Cerebellum (tissue), 4 donors: ENCODE measurements at places on chromosomes 4 and X.

DNA sequence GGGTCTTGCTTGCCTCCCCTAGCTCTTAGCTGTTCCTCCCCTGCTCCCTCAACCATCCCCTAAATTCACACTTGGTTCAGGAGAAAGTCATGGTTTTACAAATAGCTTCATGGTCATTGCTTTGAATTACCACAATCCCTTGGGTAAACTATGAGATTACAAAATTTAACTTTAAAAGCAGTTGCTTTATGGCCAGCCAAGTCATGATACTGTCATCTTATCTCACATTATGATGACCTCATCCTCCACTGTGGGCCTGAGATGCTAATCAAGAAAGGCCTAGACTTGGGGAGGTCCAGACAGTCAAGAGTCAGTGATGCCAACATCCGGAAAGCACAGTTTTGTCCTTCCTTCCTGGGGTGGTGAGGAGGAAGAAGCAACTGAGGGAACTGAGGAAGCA, 10.5 kb upstream of the FGF16 start:
- DNase-seq = no peak

- DNase-seq = peak; percentile 4
These were observed 248.1 kb downstream of the C4orf33 start for GRCh38 chr4:129344058-129344457.

DNA sequence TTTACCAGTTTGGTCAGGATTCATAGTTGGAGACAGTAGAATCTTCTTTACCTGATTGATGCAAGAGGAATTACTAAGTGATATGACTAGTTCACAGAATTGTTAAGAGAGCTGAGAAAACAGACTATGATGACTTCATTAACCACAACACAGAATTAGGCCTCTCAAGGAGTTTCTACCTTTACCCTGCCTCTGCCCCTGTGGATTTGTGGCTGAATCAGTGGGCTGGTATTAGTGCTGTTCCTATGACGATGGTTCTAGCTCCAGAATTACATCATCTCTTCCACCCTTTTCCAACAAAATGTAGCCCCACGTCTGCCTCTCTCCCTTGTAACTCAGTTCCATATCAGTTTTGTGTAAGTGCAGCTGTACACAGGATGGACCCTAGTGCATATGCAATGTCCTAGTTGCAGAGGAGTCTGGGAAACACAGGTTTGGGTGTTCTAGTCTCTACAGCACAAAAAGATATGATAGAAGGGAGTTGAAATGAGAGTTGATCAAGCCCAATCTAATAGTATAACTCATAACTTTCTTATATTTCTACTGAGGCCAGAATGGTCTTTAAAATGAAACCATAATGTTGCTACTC, 99.3 kb downstream of the ANXA5 start:
- DNase-seq = no peak

GRCh38 chrX:34810916-34811315, 131.7 kb upstream of the FAM47B start:
- no peak for DNase-seq

DNA sequence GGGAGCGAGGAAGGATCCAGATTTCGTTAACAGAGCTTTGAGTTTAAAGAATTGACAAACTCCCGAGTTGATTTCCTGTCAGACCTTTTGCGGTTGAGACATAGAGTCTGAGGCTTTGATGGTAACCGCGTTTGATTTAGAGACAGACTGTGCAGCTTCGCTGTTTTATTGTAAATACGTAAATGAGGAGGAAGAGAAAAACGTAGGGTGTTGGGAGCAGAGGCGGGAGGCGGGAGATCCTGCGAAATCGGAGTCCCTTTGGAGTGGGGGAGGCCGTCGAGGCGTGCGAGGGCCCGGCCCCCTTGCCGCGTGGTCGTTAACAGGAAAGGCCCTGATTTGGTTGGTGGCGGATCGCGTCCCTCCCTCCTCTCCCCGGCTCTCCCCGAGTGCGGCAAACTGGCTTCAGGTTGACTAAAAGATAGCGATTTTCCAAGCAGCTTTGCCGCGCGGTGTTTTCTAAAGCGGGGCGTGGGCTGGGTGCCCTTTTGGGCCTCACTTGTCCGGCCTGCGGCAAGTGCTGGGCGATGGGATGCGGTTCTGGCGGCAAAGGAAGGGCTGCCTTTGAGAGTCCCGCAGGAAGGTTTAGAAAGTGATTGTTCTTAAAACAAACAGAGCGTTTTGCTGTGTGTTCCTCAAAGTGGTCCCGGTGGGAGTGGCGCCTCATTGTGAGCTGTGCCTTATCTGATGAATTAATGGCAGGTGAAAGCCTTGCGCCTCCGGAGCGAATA, 857 bp downstream of the SCML1 start:
- peak; percentile 2 for DNase-seq

GRCh38 chr4:176845636-176846035, 52.9 kb upstream of the VEGFC start:
- DNase-seq = no peak

GRCh38 chr4:15990570-15991285, 27.8 kb upstream of the FGFBP2 start:
- no peak for DNase-seq

DNA sequence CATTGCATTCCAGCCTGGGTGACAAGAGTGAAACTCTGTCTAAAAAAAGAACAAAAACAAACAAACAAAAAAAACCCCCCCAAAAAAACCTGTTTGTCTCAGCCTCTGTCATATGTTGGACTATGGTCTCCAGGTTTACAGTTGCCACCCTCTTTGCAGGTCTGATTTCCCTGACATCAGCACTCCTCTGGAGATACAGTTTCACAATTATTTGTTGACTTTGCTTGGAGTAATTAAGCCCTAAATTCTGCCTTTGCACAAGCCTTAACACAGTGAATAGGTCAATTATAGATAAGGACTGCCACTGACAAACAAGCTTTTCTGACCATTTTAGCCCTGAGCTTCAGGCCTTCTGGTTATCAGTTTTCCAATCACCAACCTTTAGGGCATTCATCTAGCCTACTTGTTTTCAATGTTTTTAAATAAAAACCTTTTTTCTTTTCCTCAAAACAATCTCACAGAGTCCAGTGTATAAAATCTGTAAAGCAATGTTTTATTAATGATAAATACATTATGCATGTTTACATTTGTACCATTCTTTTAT, 20.4 kb upstream of the MAPK10 start:
- DNase-seq = no peak

DNA sequence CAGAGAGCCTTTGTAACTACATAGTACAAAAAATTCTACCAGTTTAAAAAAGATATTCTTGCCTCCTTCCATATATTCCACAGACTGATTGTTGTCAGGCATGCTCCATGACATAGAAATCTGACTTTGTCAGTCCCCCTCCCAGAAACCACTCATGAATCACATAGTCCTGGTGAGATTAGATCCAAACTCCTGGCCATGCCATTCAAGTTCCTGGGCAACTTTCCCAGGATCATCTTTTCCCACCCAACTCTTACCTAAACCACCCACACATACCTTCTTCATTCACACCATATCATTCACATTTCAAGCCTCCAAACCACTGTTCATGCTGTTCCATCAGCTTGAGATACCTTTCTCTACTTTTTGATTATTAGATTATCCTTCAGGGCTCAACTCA, 46.4 kb downstream of the SLC16A2 start:
- DNase-seq = no peak

DNA sequence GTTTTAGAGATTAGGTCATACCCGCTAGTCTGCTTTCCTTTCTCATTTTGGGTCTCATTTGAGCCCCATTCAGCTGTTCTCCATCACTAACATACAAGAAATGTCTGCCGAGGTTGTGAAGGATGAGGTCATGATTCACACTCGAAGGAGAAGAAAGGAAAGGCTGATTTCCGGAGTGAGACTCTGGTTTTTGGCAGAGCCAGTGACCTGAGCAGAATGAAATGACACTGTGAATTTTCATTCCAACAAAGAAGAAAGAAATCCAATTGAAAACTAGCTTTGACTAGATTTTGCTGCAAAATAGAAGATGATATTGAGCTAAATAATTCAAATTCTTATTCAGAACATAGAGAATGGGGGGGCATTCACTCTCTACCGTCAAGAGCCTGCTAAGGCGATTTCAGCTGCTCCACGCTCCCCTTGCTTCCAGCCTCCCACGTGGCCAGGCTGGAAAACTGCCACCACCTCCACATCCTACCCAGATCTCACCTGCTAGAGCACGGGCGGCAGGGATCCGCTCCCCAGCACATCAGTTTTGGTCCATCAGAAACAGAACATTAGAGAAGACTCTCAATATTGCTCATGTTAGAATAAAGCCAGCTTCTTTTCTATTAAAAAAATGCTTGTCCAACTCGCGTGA, 39.0 kb downstream of the F11 start:
- peak; percentile 44 for DNase-seq

- DNase-seq = no peak
These were observed 280.7 kb upstream of the KLHL4 start for GRCh38 chrX:87236830-87237440.
